ENCODE measurements at places on chromosomes 5 and 9.

- no peak for DNase-seq
Observed at GRCh38 chr5:96562614-96563013, 99.6 kb upstream of the CAST start.

GRCh38 chr5:67381236-67381880 is 184.8 kb upstream of the CD180 start:
- no peak for DNase-seq

- DNase-seq = no peak
Observed at GRCh38 chr5:121630402-121630801, 221.3 kb upstream of the FTMT start.

DNA sequence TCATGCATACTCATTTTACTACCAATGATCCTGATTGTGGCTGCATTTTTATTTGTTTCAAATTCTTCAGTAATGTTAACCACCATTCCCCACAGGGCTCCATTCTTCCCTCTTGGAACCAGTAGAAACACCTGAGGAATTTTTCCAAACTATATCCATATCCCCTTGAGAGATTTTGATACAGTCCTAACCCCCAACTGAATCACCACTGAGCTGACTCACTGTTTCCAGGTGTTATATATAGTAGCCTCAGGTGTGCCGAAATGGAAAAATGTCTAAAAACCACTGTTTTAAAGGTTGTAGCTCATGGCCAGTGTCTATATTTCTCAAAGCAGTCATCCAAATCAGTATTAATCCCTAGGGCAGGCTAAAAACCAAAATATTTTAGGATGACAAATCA is 85.2 kb downstream of the MRPS27 start:
- DNase-seq = no peak

DNA sequence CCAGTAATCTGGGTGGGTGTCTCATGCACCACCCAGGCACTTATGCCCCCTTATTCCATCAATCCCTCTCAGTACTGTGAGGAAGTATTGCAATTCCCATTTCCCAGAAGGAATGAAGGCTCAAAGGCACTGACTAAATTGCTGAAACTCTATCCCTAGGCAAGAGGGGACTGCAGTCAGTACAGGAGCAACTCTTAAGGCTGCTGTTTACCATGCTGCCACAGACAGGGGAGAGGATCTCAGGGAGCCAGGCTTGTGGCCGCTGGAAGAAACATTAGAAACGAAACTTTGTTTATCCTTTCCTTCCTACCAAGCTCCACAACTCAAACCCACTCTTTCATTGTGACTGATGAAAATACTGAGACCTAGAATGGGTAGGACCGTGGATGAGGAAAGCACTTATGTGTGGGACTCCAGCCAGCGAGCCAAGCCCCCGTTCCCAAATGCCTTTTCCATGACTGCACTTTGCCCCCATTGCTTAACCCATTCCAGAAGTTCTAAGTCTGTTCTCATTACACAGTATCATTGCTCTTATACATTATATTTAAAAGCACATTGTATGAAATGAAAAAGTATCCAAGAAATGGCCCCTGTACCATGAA is 54.3 kb downstream of the TLE1 start:
- no peak for DNase-seq

- DNase-seq = no peak
Observed at GRCh38 chr5:80255431-80255810, 427 bp downstream of the SERINC5 start.

DNA sequence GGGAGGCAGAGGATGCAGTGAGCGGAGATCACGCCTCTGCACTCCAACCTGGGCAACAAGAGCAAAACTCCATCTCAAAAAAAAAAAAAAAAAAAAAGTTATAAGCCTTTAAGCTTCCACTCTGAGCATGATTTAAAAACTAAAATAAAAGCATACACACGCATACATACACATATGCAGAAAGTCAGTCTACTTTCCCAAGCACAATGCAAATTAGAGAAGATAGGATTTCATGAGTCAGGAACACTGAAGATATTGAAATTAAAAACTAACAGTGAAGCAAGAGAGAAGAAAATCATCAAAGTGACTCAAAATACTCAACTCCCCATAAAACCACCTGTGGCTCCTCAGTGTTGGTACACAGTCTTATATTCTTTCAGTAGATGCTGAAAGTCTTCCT is 1009.5 kb upstream of the WWC1 start:
- no peak for DNase-seq

DNA sequence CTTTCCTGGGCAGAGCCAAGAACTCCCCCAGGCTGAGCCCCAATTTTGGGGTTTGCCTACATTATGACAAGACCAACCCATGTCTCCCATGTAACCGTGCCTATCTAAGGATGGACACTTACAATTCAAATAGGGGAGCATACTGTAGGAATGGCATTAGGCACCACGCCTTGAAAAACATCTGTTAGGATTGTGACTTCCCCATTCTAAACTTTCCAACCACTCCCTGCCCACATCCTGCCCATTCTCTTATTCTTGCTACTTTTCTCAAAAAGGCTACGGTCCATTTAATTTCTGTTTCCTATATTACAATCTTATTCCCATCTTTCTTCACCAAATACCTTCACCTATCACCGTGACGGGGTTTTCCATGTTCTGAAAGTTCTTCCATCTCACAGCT is 99.2 kb downstream of the LPAR1 start:
- DNase-seq = no peak

GRCh38 chr5:146890731-146891440 is 12.3 kb upstream of the PPP2R2B start:
- DNase-seq = no peak

DNA sequence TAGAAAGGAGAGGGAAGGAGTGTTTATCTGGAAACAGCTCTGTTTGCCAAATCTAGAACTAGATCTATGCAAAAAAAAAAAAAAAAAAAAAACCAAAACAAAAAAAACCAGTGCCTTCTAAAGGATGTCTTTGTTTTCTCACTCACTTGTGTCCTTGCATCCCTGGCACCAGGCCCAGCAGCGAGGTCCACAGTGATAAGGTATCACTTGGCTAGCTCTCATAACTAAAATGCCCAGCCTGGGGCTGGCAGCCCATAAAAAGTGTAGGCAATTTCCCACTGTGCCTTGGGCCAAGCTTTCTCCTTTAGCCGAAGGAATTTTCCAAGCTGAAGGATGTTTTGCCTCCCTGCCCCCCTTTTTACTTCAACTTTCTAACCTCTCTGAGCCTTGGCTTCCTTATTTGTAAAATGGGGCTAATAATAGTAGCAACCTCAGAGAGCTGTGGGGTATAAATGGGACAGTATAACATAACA is 20.8 kb downstream of the RGS3 start:
- DNase-seq = no peak

DNA sequence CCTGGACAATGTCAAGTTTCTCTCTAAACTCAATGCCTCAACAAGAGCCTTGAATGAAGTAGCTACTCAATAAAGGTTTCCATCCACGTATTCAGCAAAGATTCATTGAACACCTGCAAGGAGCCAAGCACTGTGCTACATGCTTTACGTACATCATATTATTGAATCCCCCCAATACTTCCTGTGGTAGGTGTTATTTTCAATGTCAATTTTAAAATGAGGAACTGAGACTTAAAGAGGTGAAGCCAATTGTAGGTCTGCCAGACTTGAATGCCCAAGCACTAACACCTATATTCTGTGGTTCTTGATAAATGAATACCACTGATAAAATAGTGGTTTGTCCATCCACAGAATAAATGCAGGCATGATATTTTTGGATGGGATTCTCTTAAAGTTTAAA is 162.3 kb downstream of the DRD1 start:
- DNase-seq = no peak

GRCh38 chr5:138920181-138920580 is 45.0 kb upstream of the LRRTM2 start:
- DNase-seq = no peak

DNA sequence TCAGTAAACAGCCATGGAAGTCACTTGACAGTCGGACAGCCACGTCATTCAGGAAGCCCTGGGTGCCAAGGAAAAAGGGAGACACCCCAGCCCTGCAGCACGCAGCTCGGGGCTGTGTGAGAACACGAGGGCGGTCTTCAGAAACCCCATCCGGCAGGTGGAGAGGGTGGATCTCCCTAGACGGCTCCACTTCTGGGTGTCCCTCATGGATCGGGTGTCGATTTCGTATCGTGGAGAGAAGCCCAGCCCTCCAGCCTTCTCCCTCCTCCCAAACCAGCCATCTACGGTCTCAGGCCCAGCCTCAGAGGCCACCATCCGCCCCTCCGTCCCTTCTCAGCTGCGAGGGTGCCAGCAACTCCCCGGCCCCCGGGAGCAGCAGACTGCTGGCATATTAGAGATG is 65.5 kb upstream of the BARHL1 start:
- DNase-seq = no peak

DNA sequence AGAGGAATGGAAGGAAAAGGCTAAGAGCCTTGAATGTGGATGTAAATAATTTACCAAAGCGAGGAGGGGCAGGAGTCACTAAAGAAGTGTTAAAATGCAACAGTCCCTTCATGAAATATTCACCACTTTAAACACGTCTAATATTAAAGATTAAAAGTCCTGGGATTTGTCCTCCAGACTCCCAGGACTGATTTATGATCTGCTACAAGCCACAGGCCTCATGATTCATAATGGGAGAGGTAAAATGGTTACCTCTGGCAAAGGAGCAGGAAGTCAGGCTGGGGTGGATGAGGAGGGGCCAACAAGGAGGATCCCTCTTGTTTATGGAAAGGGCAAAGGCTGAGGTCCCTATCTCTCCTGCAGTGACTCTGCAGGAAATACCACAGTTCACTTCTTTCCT is 292.4 kb downstream of the TRIM32 start:
- DNase-seq = no peak

DNA sequence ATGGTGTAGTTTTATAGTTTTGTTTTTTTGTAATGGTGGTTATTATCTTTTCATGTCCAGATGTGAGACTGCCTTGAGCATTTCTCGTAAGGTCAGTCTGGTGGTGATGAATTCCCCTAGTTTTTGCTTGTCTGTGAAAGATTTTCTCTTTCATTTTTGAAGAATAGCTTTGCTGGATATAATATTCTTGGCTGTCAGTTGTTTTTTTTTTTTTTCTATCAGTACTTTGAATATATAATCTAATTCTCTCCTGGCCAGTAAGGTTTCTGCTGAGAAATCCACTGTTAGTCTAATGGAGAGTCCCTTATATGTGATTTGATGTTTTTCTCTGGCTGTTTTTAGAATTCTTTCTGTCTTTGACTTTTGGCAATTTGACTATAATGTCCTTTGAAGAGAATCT is 106.9 kb downstream of the CARTPT start:
- DNase-seq = no peak

DNA sequence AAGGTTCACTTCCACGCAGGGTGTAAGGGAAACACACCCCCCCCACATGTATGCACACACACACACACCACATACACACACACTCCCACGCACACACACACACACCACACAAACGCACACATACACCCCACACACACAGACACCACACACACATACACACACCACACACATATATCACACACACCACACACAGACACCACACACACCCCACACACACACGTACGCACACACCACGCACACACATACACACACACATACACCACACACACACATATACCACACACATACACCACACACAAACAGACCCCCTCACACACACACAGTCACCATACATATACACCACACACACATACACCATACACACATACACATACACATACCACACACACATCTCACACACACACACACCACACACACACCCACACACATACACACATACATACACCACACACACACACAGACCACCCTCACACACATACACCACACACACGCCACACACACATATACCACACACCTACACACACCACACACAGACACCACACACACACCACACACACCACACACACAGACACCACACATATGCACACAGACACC is 44.3 kb upstream of the NEURL1B start:
- DNase-seq = no peak

DNA sequence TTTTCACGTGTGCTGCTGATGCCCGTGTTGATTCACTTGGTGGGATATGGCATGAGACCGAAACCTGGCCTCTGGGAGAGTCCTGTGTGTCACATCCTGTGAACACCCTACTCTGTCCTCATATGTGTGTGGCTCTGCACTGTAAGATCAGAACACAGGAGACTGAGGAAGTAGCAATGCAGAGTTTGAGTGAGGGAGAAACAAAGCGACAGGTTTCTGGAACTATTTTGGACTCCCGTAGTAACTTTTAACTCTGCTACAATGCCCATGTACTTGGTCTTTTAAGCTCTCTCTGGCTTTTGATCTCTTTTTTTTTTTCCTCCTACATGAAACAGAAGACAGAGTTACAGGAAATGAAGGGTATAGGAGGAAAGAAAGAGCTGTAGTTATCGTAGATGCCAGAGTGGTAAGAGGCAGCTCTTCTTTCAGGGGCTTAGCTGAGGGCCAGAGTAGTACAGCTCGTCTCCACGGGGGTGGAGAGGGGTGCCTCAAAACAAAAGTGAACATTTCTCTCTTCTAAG is 26.6 kb downstream of the GRAMD2B start:
- no peak for DNase-seq

DNA sequence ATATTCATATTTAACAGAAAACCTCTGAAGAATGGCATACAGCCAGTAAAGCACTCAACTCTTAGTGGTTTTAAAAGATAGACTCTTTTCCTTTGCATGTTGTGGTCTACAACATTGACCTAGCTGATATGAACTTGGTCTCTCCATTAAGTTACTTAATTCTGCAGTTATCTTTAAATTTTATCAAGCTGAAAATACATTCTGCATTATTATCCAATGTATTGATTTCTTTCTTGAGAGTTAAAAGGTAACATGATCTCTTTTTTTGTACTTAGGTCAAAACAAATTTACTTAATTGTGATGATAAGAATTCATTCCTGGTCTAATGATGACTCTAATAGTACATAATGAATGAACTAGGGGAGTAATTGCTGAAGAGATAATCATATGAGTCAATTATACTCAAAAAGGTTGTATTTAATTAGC is 132.9 kb downstream of the STARD4 start:
- DNase-seq = no peak

DNA sequence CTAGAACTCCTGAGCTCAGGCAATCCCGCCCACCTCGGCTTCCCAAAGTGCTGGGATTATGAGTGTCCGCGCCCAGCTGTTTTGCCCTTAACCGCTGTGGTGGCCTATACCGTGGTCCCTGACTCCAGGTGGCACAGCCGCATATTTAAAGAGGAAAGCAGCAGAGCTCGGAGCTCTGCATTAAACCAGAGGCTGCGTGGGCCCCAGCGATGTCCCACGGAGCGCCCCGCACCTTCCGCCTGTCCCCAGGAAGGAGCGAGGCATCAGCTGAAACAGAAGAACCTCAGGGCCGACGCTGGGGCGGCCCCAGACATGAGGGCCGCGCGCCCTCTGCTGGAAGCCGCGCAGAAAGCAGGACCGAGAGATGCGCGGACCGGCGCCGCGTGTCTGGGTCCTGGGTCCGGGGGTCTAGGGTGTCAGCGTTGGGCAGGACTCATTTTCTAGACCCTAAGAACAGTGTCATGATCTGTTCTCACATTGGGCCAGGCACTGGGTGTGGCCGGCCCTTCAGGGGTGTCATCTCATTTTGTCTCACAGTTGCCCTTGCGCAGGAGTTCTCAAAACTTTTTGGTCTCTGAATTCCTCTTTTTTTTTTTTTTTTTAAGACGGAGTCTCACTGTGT is 37.7 kb downstream of the LAMC3 start:
- DNase-seq = no peak
